Skin of body (tissue), 3 donors: ENCODE measurements at places on chromosomes 7 and 10.

- peak; percentile 73 for DNase-seq
Measured at GRCh38 chr10:29328983-29329382, 40.1 kb downstream of the LYZL1 start.

- no peak for DNase-seq
Measured at GRCh38 chr7:29208410-29209250, 14.1 kb downstream of the CHN2 start.

- DNase-seq: no peak
Measured at GRCh38 chr10:117223693-117224430, 17.1 kb upstream of the SLC18A2 start.

DNA sequence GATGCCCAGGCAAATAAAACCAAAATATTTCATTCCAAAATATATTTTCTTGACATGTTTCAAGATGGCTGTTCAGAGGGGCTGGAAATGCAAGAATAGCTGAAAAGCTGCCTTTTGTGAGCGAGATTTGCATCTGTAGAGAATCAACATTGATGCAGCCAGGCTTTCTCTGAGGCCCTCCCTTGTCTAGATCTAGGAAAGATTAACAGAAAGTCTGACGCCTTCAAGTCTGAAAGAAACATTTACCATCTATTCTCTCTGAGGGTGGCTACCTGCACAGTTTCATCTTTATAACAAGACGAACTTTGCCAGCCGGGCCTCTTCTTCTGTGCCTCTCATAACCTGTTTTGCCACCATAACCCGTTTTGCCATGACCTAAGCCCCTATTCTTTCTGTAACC lies 170.2 kb downstream of the AKR1D1 start:
- DNase-seq: no peak

GRCh38 chr7:86818903-86819302 lies 175.2 kb downstream of the GRM3 start:
- no peak for DNase-seq

DNA sequence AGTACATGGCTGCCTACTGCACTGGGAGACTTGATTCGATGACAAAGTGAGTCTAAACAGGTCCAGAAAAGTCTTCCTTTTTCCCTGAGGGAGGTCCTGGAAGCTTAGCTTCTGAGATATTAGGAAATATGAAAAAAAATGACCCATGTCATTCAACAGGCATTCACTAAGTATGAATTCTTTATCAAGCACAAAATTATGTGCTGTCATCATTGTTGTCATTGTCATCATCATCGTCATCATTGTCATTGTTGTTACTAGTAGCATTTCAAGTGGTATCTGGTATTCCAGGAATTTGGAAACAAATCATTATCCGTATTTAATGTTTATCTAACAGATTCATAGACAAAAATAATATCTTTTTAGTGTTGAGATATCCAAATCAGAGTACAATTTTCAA lies 49.7 kb upstream of the HECTD2 start:
- no peak for DNase-seq
